ENCODE measurements at places on chromosomes 12 and 14.

GRCh38 chr14:36835128-36835527 lies 173.5 kb downstream of the PAX9 start:
- DNase-seq: no peak

- no peak for DNase-seq
Observed at GRCh38 chr14:104114421-104115130, 23.8 kb upstream of the KIF26A start.

GRCh38 chr14:61737915-61738314 lies 24.3 kb upstream of the SNAPC1 start:
- no peak for DNase-seq

DNA sequence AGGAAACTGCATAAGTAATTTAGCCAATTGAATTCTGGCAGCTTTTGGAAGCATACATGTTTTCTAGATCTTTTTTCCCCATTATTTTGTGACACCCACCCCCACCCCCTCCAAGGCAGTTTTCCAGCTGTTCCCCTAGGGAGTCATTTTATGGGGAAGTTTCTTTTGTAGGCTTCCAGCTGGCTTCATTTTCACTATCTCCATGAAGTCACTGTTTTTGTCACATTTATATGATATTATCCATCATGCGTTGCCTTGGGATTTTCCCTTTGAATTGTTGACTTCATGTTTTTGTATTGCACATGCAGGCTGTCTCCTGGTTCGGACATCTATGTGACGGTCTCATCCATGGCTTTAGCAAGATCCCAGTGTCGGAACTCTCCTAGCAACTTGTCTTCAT lies 233.6 kb upstream of the RGS6 start:
- no peak for DNase-seq

DNA sequence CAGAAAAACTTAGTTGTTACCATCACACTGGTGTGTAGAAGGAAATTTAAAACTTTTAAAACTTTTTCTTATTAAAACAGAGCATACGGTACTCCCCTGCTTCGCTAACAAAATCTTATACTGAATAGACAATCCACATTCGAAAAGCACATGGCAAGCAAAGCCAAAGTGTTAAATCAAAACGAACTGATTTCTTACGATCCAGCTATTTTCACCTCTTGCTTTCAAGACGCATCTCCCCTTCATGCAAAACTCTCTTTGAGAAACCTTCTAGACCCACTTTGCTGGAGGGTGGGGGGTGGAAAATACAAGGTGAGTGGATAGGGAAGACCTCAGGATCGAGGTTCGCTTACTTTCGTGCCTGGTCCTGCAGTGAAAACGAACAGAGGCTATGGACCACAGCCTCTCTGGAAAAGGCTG lies 328 bp downstream of the INTS13 start:
- no peak for DNase-seq

GRCh38 chr12:2652011-2652400 lies 142.8 kb upstream of the FKBP4 start:
- DNase-seq: no peak

- DNase-seq: no peak
Observed at GRCh38 chr12:111216387-111217159, 152.3 kb downstream of the PHETA1 start.

DNA sequence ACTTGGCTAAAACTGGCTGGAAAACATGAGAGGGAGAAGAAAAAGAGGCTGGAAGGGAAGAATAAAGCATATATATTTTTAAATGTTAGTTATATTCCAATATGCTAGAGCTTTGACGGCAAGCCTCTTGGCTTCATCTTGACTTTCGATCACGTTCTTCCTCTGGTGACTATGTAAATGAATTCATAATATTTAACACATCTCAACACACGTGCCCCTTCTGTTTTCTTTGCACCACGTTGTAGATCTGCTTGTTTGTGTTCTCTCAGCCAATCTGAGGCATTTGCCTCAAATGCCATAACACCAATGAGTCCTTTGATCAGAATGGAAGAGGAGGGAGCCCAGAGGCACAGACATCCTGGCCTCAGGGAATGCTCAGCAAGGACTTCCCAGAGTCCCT lies 45.4 kb upstream of the TRIM9 start:
- DNase-seq: no peak

DNA sequence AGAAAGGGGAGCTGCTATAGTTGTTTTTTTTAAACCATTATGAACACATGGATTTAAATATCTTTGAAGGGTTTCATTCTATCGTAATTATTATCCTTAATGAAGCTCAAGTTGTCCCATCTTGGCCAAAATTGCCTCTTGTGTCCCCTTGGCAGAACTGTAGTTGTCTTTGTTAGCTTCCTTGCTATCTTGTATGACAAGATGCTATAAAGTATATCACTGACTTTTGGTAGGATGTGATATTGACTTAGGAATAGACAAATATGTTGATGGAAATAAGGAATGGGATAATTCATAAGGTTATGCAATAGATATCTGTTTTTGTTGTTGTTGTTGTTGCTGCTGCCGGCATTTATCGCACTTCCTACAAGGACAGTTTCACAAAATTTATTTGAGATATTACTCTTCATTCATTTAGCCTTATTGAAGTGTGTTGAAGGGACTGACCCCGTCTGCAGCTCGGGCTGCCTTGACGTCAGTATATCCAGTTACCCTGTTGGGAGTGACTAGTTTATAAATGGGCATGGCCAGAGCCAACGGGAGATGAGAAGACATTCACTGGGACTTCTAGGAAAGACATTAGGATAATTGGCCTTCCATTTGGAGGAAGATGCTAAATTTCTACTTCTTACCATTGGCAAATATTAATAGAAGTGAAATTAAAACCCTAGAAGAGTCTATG lies 26.1 kb upstream of the APOLD1 start:
- no peak for DNase-seq

- no peak for DNase-seq
Observed at GRCh38 chr12:15839682-15840081, 42.5 kb upstream of the STRAP start.

DNA sequence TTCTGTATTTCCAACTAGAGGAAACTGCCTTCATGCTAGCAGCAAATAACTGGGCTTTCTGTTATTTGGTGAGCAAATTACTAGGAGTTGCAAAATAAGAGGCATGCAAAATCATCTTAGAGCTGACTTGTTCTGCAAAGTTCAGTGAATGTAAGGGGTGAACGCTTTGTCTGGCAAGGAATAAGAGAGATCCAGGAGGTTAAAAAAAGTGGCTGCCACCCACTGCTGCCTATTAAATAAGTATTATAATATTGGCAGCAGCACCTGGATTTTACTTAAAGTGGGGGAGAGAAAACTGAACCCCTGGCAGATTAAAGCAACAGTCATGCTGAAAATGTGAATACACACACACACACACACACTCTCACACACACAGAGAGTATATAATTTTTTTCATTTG lies 557.0 kb downstream of the FLRT2 start:
- no peak for DNase-seq

DNA sequence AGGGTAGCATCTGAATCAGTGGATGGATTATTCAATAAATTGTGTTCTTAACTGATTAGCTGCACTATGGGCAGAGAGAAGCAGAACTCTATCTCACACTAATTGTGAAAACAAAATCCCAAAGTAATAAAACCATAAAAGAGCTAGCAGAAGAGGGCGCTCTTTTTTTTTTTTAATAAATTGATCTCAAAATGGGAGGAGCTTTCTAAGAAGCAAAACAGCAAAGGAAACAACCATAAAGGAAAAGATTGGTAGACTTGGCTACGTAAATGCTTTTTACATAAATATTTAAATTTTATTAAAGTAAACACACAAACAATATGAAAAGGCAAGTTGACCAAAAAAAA lies 1.5 kb upstream of the TM7SF3 start:
- peak; percentile 30 for DNase-seq

DNA sequence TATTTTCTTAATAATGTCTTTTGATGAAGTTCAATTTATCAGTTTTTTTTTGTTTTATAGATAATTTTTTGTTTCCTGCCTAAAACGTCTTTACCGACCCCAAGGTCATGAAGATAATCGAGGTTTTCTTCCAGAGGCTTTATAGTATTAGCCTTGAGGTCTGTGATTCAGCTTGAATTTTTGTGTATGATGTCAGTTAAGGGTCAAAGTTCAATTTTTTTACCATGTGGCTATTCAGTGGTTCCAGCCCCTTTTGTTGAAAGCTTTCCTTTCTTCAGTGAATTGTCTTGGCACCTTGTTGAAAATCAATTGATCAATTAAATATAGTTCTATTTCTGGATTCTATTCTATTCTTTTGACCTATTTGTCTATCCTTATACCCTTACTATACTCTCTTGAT lies 3.2 kb upstream of the MGST1 start:
- no peak for DNase-seq

DNA sequence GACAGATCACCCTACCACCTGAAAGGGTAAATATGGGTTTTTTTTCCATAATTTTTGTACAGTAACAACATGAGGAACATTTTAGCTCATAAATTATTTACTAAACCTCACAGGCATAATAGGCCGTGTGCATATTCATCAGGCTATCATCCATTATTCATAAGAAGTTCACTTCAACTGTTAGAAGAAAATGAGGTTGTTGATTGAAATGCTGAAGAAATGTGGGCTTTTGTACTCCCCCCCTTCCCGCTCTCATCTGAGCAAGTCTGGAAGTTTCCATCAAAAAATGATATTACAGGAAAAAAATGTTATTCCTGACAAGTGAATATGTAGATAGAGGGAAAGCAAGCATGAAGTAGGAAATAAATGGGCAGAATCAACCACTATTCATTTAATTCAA lies 7.9 kb upstream of the POU6F1 start:
- no peak for DNase-seq

- DNase-seq: no peak
Observed at GRCh38 chr14:97723351-97723750, 926.2 kb downstream of the VRK1 start.

DNA sequence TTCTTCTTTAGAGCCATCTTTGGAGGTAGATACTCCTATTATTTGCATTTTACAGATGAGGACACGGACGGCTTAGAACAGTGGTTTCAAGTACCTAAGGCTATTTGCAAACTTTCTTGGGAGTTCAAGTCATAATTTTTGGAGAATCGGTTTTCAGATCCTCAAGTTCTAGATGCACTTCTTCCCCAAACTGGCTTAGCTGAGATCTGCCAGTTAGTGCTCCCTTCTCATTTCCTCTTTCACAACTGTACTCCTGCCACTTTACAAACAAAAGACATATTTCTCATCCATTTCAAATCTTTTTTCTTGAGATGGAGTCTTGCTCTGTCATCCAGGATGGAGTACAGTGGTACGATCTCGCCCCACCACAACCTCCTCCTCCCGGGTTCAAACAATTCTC lies 77.3 kb downstream of the HELB start:
- no peak for DNase-seq

GRCh38 chr12:80233926-80234325 lies 134.6 kb downstream of the OTOGL start:
- DNase-seq: no peak

- no peak for DNase-seq
Observed at GRCh38 chr12:6018265-6018664, 73.2 kb upstream of the ANO2 start.

DNA sequence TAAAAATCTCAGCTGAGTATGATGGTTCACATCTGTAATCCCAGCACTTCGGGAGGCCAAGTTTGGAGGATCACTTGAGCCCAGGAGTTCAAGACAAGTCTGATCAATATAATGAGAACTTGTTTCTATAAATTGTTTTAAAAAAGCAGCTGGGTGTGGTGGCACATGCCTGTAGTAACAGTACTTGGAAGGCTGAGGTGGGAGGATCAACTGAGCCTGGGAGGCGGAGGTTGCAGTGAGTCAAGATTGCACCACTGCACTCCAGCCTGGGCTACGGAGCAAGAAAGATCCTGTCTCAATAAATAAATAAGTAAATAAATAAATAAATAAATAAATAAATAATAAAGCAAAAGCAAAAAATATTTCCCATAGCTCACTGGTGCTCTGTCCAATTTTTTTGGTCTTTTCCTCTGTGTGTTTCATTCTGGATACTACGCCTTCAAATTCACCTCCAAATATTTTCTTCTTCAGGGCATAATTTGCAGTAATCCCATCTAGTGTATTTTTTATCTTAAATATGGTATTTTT lies 32.7 kb upstream of the SNX6 start:
- DNase-seq: no peak

DNA sequence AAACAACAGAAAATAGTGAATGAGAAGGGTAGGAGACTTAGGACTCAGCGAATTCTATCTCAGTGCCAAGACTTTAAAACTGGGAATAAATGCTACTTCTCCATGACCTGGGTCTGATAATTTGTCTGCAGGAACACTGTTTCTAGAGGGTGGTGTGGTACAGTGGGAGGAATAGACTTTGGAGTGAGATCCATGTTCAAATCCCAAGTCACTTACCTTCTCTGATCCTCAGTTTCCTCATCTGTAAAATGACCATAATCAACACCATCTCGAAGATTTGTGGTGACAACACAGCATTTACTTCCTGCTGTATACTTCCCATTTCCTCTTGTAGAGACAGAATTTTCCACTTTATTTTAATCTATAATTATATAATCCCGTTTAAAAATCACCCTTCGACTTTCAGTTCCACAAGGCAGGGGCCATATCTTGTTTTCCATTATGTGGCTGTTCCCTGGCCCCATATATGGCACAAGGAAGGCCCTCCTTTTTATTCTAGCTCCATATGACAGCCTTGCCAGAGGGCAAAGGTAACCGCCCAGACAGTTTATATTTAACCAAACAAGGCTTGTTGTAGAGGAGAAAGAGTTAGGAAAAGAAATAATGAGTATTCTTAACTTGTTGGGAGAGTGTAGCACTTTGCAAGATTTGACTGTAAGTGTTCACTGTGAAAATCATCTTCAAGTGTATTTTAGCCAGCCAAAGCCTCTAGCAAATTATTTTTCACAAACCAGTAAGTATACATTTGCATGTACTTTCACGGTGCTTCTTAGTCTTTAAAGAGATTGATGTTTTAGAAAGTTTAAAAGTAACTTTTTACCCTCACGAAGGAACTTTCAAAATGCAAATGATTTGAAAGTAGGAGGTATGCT lies 243.1 kb downstream of the AKAP6 start:
- DNase-seq: no peak

DNA sequence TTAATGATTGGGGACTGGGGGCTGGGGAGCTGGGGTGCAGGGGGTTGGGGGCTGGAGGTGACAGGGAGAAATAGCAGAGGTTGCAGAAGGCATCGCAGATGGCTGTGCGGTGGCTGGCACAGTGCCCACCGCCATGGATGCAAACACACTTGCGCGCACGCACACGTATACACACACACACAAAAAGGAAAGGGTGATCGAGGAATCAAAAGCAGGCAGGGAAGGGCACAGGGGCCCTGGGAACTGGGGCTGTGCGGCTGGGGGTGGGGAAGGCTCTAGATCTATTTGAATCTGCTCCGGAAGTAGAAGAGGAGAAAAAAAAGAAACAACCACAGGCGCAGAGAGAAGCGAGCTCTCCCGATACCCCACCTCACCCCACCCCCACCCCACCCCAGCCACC lies 39.4 kb downstream of the ZFHX2 start:
- no peak for DNase-seq

- no peak for DNase-seq
Observed at GRCh38 chr12:61717986-61718385, 542.2 kb upstream of the USP15 start.

DNA sequence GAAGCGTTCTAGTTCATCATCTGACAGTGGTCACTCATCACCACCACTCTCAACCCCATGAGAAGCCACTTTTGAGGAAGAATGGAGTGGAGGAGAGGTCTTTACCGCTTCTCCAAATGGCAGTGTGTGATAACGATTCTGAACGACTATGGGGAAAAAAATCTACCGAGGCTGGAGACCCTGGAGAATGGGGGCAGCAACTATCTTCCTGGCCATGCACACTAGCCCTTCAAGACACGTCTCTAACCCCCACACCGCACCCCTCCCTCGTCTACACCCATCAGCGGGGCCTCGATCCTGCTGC lies 365 bp downstream of the ING4 start:
- DNase-seq: no peak

All from fibroblast of skin of right quadriceps (primary cell).